Hematopoietic multipotent progenitor cell (in vitro differentiated cells): ENCODE measurements at places on chromosomes 12 and 14. TPM values are rescaled to one million over a fixed set of nuclear protein-coding genes. Genes with fewer than 3 reads are reported as not detected.

DNA sequence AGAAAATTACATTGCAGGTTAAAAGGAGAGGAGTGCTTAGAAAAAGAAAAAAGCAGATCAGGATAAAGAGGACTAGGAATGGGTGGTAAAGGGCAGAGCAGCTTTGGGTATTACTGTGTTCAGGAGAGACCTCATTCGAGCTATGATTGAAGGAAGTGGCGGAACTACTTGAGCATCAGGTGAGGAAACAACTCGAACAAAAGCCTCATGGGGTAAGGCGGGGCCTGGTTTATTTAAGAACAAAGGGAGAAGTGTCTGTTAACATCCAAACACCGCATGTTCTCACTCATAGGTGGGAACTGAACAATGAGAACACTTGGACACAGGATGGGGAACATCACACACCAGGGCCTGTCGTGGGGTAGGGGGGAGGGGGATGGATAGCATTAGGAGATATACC lies 444.6 kb upstream of the CCDC196 start:
- DNase-seq: no peak

DNA sequence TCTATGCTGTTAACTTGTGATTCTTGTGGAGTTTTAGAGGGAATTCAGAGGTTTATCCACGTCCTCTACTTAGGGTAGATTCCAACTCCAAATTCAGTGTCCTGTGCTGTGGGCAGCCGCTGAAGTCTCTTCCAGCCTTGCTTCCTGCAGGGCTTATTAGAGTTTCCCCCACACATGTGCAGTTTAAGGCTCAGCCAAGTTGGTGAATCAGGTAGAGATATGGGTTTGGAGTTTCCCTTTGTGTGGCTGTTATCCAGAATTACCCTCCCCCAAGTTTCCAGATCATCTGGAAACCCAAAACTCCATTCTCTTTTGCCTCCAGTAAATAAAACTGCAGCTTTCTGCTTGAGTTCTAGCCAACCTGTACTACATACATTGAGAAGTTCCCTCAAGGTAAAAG lies 853.7 kb downstream of the GALC start:
- DNase-seq: no peak

DNA sequence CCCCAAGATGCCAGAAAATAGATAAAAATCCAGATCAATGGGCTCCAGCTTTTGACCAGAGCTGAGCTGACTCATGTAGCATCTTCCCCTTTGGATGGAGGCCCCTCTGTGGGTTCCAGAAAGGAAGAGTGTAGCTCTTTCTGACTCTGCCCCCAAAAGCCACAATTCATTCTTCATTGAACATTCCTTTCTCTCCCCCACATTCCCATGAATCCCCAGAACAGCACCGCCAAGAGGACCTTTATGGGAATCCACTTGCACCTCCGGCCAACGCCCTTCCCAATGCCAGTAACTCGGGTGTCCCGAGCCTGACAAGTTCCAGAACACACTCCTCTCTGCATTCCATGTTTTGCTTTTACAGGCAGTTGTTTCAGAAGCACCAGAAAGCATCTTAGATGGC lies 210.6 kb upstream of the DIO3 start:
- DNase-seq: no peak

DNA sequence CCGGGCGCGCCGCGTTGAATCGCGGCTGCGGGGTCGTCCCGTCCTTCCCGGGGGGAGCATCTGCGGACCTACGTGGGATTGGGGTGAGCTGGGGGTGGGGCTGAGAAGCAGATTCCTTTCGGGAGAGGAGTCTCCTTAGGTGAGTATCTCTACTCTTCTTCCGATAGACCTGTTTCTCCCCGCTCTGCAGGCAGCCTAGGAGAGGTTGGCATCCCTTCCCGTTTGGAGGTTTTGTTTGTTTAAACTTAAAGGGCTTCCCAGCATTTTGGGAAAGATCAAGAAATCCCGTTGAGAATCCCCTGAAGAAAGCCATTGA lies 411 bp downstream of the TTLL5 start:
- DNase-seq: no peak

DNA sequence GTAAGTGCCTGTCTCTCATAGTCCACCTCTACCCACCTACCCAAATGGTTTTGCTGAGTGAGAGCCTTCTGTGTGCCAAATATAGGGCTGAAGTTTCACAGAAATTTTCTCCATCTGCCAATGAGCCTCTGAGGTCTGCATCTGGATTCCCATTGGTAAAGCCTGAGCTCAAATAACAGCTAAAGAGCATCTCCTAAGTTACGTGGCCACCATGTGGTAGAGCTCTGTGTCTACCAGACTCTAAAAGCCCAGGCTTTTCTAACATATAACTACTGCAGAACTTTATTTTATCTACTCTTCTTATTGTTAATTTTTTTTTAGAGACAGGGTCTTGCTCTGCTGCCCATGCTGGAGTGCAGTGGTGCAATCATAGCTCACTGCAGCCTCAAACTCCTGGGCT lies 16.0 kb downstream of the AMDHD1 start:
- DNase-seq: peak; percentile 54

OR4K13 gene
- total RNA-seq: not detected
